Stimulated activated CD4-positive, alpha-beta T cell treated with anti-CD3 and anti-CD28 coated beads, Interleukin-4, amount 100 ng/mL, for 24 hours (primary cell): ENCODE measurements at places on chromosomes 5 and 9.

GRCh38 chr5:53678981-53679660 is 118.7 kb downstream of the NDUFS4 start:
- DNase-seq, result no peak

DNA sequence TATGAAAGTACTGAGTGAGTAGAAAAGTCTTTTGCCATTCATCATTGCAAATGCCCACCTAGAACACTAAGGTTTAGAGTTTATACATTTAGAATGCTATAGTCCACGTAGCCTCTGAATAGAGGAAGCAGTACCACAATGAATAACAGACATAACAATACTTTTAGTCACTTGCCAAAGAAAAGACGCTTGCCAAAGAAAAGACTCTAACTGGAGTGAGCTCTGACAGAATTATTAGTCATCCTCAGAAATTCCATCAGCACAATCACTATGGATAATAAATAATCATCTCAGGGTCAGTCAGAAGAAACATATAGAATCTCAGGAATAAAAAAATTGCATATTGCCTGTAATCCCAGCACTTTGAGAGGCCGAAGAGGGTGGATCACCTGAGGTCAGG is 168.5 kb upstream of the TARS1 start:
- DNase-seq, result no peak

GRCh38 chr5:24642022-24642421 is 2.8 kb downstream of the CDH10 start:
- no peak for DNase-seq

- no peak for DNase-seq
These were observed 56.0 kb upstream of the FOXI1 start for GRCh38 chr5:170049713-170050112.

DNA sequence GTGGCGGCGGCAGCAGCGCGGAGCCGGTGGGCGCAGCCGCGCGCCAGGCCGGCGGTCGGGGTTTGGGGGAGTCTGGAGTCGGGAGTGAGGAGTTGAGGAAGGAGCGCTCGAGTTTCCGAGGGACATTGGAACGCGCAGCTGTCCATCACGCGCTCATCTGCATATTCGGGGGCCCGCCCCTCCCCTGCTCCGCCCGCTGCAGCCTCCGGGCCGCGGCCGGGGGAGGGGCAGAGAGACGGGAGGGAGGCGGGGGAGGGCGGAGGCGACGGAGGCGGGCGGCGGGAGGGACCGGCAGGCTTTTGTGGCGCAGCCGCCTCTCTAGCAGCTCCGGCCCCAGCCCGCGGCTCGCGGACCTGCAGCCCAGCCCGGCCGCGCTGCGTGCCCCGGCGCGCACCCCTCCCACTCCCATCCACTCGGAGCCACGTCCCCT is at the start of gene IRX2:
IRX2 (minus strand) TSS at position 86 of the 430 bp plus-strand sequence. CDS start 264 bp downstream, outside the sequence.
- no peak for DNase-seq

- DNase-seq, result no peak
These were observed 1.9 kb upstream of the GPR107 start for GRCh38 chr9:130051855-130052254.

- no peak for DNase-seq
These were observed 98.4 kb upstream of the CPLX2 start for GRCh38 chr5:175772747-175773533.

DNA sequence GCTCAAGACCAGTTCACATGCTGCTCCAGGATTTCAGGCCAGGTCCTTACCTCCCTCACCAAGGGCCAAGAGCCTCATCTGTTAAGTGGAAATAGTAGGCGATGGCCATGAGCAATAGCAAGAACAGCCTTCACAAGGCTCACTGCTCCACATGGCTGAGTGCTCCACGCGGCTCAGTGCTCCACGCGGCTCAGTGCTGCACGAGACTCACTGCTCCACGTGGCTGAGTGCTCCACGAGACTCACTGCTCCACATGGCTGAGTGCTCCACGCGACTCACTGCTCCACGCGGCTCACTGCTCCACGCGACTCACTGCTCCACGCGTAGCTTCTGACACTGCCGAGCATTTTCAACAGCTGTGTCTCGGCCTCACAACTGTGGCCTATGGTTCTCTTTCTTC is 36.4 kb upstream of the ADAMTS2 start:
- no peak for DNase-seq

DNA sequence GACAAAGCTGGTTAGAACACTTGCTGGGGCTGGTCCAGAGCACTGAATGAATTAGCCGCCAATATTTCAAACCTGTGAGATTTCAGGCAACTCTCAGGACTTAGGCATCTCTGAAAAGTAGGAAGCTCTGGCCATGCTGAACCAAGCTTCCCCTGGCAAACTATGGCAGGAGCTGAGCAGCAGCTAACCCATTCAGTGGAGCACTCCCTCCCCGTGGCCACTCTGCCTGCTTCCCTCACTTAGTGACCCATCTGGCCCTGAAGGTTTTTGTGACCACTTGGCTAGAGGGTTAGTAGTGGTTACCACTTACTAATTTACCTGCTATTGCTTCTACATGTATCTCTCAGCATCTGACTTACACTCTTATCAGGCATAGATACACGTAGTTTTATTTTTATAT is 25.5 kb downstream of the FOXI1 start:
- no peak for DNase-seq

- no peak for DNase-seq
These were observed 601 bp downstream of the ERGIC1 start for GRCh38 chr5:172834415-172835289.

DNA sequence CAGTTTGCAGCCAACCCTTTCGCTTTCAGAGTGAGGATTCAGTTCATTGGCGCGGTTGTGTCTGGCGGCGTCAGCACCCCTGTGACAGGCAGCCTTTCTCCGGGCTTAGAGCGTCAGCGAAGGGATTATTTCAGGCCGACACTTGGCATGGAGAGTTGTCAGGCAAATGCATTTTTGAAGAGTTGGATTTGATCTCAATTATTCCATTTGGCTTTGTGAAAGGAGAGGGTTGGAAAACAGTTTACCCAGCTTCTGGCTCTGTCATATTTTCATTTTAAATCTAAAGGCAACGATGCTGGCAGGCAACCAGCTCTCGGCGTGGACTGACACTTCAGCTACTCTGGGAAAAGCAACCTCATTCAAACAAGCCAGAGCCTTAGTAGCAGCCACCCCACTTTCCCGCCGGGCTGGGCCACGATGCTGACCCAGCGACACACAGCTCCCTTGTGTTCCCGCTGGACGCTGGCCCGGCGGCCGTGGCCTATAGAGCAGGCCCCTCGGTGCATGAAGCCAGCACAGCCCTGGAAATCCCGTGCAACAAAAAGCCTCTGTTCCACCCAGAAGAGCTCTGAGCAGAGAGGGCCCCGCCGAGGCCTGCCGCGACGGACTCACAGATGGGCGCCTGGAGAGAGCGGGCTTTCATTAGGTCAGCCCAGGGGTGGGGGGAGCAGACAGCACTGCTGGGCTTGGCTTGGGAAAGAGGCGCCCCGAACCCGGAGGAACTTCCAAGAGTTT is 28.9 kb upstream of the LPCAT1 start:
- no peak for DNase-seq

GRCh38 chr9:37938121-37938891 is 34.4 kb upstream of the SLC25A51 start:
- DNase-seq, result no peak

- DNase-seq, result no peak
These were observed 121.4 kb downstream of the MED10 start for GRCh38 chr5:6256901-6257300.

DNA sequence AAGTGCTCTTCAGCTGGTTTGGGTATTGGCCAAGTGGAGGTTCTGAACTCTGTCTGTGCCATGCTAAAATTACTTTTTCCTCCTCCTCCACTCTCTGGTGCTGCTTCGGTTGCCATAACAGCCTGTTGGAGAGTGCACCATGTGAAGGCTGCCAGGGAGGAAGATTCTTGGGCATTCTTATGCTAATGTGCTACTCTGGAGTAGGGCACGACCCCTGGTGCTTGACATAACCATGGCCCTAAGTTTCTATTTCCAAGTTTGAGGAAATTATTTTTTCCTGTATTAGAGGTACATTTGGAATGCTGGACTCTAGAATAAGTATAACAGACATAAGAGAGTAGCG is 111.6 kb downstream of the ARHGAP26 start:
- no peak for DNase-seq

GRCh38 chr5:96788112-96788749 is 19.5 kb downstream of the ERAP1 start:
- DNase-seq, result no peak

DNA sequence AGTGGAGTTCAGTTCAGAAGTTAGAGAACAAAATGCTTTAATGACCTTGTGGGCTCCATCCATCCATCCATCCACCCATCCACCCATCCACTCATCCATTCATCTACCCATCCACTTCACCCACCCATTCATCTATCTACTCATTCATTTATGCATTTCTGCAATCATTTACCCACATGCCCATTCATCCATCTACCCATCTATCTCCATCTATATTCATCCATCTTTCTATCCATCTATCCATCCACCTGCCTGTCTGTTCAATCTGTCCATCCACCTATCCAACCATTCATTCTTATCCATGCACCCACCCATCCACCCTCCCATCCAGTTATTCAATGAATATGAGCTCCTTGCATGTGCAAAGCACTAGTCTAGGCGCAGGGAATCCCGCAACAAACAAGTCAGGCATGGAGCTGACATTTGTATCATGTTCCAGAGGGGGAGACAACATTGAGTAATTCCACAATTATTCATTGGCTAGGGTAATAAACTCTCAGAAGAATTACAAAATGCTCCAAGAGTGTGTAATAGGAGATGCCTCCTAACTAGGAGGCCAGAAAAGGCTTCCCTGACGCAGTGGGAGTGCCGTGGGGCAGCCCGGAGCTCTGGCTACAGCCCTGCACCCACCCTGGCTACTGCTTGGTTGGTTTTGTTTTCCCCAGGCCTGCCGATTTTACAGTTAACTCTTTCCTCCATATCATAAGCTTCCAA is 211.2 kb downstream of the NXNL2 start:
- DNase-seq, result no peak

DNA sequence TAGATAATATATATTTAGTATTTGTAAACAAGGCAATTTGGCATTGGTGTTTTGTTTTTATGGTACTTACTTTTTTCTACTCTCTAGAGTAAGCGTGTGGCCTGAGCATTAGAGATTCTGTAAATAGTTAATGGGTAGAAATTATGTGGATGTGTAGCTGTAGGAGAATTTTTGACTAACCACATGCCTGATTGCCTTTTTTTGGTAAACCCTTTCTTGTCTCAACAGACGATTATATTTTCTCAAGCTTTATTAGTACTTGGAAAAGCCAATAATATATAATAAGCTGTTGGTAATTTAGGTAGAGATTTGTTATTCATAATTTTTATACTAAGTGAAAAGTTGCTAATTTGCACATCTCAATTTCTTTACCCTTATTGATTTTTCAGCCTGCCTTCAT is 76.8 kb downstream of the FCHO2 start:
- no peak for DNase-seq

GRCh38 chr5:53022930-53023511 is 33.9 kb downstream of the ITGA2 start:
- DNase-seq, result no peak

GRCh38 chr9:126697330-126697729 is 83.6 kb downstream of the LMX1B start:
- DNase-seq, result no peak

GRCh38 chr9:91586282-91586681 is 162.7 kb upstream of the NFIL3 start:
- DNase-seq, result no peak

- no peak for DNase-seq
These were observed 262.4 kb downstream of the GRIA1 start for GRCh38 chr5:153752890-153753289.
